ENCODE measurements at places on chromosomes 13 and 19.
A peak's percentile ranks its signal among the peaks of the same experiment; 100 is the strongest.

- no peak for DNase-seq
These were observed 156.2 kb downstream of the COG6 start for GRCh38 chr13:39811696-39812095.

DNA sequence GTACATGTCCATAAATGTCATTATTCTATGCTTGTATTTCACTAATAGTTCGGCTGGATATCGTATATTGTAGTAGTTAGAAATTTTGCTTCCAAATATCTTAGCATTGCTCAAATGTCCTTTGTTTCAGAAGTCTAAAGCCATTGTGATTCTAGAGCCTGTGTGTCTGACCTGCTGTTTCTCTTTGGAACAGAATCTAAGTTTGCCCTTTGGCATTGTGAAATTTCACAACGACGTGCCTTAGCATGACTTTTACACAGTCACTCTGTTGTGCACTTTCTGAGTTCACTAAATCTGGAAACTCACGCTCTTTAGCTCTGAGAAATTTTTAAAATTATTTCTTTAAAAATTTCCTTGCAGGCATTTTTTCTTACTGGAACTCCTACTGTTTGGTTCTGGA is 152.2 kb downstream of the TBC1D4 start:
- DNase-seq: no peak

DNA sequence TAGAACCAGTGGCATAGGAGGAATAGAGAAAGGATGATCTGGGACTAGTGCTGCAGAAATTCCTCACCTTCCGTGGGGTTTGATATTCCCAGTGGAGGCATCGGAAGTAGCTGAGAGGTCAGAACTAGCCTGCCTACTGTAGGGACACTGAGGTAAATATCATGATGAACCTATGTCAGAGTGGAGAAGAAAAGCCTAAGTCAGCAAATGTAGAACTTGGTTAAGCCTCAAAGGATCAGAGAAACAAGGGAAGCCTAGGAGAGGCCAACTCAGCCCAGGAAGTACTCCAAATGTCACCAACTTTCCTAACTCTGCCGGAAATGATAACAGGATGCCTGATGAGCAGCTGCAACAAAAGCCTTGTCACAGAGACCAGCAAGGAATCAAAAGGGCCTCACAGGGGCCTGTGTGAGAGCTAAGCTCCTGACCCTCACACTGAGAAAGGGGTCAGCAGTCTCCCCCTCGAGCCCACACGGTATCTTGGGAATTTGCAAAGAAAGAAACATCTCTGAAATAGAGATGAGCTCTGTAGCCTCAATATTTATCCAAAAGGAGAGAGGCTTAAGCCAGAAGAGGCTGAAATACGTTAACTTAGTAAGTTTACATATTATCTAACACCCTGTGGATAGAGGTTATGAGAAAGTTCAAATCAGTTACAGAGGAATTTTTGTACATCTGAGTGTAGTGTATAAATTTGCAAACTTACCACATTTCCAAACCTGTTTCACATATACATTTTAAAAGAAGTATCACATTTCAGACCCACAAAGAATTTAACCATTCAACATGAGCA is 1064.3 kb downstream of the DIAPH3 start:
- DNase-seq: no peak

- no peak for DNase-seq
These were observed 1.8 kb downstream of the ZNF460 start for GRCh38 chr19:57282011-57282643.

DNA sequence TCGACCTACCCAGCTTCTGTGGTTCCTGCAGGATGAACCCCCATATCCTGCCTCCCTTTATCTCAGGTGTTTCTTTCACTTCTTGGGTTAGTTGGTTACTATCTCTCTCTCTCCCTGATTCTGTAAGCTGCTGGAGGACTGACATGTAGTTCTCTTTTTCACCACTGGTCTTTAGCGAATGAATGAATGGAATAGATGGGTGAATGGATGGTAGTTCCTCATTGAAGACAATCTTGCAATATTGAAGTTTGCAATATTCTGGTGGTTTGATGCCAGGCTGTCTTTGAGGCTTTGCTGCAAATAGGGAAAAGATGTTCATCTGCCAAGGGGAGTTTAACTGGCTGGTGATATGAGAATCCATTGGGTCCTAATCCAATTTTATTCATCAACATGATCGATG is 120.2 kb downstream of the UBL3 start:
- no peak for DNase-seq

- DNase-seq: peak; percentile 54
These were observed 1.3 kb downstream of the HMG20B start for GRCh38 chr19:3573858-3574637.

GRCh38 chr19:6730153-6730804 is 7.1 kb downstream of the GPR108 start:
- DNase-seq: peak; percentile 20

GRCh38 chr13:65964672-65965071 is 1265.5 kb downstream of the PCDH9 start:
- DNase-seq: no peak

DNA sequence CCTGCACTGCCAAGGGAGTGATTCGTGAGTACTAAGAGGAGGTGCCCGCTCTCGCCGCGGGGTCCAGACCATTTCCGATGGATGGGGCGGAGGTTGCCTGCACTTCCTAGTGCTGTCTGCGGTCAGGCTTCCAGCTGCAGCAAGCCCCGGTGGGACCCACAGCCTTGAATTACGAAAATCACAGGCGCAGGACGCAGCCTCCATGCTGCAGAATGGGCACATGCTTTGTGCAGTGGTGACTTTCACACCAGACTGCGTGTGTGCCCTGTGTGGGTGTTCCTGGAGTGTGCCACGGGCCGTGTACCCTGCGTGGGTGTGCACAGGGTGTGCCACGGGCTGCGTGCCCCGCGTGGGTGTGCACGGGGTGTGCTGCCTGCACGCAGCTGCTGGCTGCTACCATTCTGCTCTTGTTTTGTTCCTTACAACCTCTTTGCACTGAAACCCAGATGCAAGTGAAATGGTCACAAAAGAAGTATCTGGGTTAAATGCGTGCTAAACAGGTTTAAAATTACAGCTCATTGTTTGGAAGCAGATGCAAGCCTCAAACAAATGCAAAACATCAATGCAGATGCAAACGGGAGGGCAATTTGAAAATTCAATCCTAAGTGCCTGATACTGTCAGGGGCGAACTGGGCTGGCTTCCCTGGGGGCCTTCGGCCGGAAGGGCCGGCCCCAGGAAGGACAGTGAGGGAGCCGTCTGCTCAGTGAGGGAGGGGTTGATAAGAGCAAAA is 221.2 kb upstream of the SOX1 start:
- no peak for DNase-seq

GRCh38 chr13:59635589-59635988 is 528.1 kb downstream of the DIAPH3 start:
- DNase-seq: no peak

GRCh38 chr19:15874821-15875474 is 22.9 kb downstream of the CYP4F2 start:
- DNase-seq: no peak

GRCh38 chr13:112054616-112055015 is 12.3 kb upstream of the SOX1 start:
- DNase-seq: no peak

DNA sequence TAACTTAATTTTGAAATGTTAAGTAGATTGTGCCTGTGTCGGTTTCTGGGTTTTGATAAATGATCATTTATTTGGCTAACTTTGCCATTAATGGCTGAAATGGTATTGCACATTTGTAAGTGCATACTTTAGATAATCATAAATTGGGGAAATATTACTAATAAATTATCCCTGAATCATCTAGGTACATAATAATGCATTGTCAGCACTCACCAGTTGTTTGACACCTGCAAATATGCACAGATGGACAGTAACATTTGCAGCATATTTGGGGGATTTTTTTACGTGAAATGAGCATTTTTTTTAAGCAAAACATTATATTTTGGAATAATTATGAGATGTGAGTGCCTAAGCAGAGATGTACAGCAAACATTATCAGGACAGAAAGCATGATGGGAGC is 41.0 kb downstream of the LSM14A start:
- no peak for DNase-seq

DNA sequence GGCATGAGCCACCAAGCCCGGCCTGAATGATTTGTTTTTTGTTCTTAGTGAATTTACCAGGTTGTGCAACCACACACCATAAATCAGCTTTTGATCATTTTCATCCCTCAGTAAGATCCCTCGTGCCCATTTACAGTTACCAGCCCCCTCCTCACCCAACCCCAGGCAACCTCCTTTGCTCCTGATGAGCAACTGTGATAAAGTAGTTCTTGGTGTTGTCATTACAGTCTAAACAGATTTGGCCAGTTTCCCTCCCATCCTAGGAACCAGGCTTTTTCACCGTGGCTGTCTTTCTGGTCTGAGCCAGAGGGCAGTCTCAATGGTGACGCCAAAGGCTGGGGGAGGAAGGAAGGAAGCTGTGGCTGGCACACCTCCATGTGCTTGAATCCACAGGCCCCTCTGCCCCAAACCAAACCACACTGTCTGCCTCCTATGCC is 61.2 kb upstream of the WDFY2 start:
- DNase-seq: no peak

GRCh38 chr13:72637561-72637960 is 89.9 kb downstream of the MZT1 start:
- DNase-seq: no peak

DNA sequence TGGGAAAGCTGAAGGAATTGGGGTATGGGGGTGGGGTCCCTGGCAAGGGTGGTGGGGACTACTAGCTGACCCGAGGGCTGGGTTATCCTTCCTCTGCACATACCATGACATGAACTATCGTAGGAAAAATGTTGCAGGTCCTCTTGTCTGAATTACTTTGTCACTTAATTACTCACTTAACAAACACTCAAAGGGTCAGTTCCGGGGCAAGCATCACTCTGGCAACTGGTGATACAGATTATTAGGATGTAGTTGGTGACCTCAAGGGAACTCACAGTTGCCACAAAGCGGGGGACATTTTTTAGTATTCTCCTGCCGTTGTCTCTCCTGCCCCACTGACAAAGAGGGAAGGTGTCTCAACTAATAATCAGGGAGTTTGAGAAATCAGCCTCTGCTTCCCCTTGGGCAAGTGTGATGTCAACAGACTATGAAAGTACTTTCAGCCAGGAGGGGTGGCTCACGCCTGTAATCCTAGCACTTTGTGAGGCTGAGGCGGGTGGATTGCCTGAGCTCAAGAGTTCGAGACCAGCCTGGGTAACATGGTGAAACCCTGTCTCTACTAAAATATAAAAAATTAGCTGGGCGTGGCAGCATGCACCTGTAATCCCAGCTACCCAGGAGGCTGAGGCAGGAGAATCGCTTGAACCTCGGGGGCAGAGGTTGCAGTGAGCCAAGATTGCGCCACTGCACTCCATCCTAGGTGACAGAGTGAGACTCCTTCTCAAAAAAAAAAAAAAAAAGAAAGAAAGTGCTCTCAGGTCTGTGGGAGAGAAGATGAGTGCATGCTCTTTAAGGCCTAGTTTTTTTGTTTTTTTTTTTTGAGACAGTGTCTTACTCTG is 10.3 kb downstream of the DNAJB1 start:
- no peak for DNase-seq

- DNase-seq: no peak
These were observed 532.6 kb upstream of the GPC6 start for GRCh38 chr13:92694047-92694446.

DNA sequence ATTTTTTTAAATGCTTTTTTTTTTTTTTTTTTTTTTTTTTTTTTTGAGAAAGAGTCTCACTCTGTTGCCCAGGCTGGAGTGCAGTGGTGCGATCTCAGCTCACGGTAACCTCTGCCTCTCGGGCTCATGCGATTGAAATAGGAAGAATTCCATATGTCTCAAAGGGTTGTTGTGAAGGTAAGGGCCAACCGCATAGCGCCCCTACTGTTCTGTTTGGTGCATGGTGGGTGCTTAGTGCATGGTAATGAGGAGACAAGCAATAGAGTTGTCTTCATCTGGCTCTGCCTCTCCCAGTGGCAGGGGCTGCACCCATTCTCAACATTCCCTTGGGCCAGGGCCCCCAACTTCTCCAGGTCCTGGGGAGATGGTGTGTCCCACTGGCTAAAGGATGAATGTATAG is 68.7 kb downstream of the RASL11A start:
- DNase-seq: no peak

- no peak for DNase-seq
These were observed 217.0 kb upstream of the OBI1 start for GRCh38 chr13:78875792-78876580.

GRCh38 chr13:110319774-110320509 is 12.9 kb downstream of the COL4A2 start:
- no peak for DNase-seq

- DNase-seq: no peak
These were observed 104.3 kb downstream of the KCNRG start for GRCh38 chr13:50119591-50119990.

- DNase-seq: no peak
These were observed at the start of gene S1PR4 for GRCh38 chr19:3178377-3178972. S1PR4 (plus strand) TSS chr19:3178769; CDS start chr19:3178793, 24 bp downstream.

GRCh38 chr13:114315074-114315785 is 927 bp downstream of the CHAMP1 start:
- no peak for DNase-seq

DNA sequence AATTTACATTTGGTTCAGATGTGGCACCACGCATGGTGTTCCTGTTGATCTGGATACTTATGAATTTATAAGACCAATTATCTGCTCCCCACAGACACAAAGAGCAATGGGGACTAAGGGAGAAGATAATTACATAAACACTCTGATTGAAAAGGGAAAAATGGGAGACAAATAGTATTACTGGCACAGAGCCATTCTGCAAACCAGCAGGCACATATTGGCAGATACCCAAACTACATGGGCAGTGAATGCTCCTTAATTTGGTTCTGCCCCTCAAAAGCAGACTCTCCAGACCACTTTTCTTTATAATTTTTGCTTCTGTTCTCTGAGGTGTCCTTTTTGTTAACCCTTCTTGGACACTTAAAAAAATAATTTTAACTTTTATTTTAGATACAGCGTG is 1674.2 kb downstream of the PCDH9 start:
- DNase-seq: no peak

- peak; percentile 46 for DNase-seq
These were observed 665 bp downstream of the GPX4 start for GRCh38 chr19:1104311-1105007.

DNA sequence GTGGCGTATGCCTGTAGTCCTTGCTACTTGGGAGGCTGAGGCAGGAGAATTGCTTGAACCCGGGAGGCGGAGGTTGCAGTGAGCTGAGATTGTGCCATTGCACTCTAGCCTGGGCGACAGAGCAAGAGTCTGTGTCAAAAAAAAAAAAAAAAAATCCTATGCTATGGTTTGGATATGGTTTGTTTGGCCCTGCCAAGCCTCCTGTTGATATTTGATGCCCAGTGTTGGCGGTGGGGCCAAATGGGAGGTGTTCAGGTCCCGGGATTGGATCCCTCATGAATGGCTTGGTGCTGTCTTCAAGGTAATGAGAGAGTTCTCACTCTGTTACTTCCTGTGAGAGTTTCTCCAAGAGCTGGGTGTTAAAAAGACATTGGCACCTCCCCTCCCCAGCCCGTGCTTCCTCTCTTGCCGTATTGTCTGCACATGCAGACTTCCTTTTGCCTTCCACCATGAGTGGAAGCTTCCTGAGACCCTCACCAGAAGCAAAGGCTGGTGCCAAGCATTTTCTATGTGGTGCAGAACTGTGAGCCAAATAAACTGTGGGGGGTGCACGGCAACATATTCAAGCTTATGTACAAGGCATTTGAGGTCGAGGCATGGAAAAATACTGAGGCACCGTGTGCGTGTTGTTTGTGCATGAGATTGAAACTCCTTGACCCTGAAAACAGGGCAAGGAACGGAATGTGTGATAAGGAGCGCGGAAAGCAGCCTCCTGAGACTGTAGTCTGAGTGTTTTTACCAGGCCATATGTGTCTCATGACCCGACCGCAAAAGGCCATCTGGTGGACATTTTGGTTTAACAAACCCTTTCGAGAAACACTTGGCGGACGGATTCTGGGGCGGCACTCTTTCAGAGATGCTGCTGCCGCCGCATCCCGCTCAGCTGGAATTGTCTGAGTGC is 7.3 kb downstream of the SIGLEC9 start:
- no peak for DNase-seq

Data from caudate nucleus (tissue), 63 donors.